Fibroblast of upper back skin (primary cell): ENCODE measurements at places on chromosomes 7 and 10.
A peak's percentile ranks its signal among the peaks of the same experiment; 100 is the strongest.

DNA sequence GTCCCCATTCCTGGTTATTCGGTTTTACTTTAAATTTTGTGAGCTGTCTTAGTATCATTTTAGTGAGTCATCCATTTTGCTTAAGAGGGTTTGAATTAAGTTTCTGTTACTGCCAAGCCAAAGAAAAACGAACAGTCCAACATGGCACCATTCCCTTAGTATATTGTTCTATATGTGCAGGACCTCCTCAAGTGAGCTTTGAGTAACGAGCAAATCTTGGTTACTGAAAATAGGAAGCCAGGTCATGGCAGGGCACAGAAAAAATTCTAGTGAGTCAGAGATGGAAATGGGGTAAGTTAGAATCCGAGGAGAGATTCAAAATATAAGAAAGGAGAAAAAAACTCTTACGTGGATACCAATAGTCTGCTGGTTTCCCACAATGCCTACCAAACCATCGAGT lies 292.9 kb downstream of the BAMBI start:
- peak; percentile 34 for DNase-seq

DNA sequence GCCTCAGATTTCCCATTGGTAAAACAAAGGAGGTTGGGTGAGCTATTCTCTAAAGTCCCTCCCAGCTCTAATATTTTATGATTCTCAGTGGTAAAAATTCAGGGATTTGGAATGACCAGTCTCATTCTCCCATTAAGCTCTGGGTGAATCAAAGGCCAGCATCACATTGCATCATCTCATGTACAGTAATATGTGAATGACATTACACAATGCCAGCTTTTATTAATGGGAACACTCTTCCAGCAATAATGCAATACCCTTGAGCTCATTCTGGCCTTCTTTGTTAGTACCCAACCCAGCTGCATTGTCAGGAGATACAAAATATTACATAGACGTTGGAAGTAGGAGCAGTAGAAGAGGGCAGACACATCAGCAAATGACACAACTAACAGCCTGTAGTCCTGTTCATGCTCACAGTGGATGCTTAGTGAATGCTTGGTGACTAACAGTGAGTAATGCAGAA lies 100.0 kb upstream of the EGR2 start:
- peak; percentile 90 for DNase-seq

GRCh38 chr7:197413-198335 lies 5.3 kb downstream of the FAM20C start:
- DNase-seq, result no peak

- DNase-seq, result peak; percentile 74
Measured at GRCh38 chr7:668139-668931, 58.2 kb upstream of the DNAAF5 start.

- no peak for DNase-seq
Measured at GRCh38 chr7:38312821-38313220, 39.4 kb upstream of the TARP start.

DNA sequence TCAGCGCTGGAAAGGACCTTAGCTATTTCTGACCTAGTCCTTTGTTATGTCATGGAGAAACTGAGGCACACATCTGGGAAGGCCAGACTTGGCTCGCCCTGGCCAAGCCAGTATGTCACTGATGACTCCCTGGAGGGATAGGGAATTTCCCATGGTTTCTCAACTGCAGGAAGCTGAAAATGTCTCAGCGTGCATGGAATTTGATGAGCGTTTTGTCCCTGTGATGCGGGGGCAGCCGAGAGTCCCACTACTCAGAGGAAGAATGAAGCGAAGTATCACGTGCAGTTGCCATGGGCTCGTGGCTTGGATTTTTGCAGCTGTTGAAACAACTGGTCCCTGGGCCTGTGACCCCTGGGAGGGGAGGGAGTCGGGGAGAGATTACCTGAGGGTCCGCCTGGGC lies 44.8 kb downstream of the CLIP2 start:
- peak; percentile 67 for DNase-seq

DNA sequence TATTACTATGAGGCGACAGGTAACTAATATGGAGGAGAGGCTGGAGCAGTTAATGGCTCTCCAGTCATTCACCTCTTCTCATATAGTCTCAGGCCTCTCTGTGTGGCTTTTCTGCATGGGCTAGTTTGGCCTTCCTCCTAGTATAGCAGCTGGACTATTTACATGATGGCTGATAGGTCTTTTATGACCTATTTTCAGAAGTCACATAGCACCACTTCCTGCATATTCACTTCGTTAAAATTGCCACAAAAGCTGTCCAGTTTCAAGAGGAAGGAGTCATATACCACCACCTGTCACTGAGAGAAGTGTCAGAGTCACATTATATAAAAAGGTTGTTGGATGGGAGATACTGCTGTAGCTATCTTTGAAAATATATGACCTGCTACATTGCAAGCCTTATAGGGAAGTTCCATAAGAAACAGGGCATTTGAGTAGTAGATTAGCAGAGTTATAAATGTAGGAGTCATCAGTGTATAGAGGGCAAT lies 8.0 kb upstream of the DMTF1 start:
- no peak for DNase-seq

DNA sequence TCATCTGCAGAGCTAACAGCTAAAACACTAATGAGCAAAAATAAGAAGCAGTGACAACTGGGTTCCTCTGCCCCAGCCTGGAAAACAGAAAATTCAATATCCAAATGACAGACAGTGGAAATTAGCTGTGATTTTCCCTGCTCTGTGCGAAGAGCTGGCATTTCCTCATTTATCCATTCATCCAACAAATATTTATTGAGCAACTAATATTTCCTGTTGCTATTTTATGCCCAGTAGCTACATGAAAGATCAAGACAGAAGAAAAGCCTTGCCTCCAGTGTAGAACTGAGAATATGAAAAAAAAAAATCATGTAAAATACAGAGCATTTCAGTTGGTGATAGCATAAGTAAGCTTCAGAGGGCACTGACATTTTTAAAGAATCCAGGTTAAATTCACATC lies 140.9 kb downstream of the ABCA13 start:
- DNase-seq, result no peak

DNA sequence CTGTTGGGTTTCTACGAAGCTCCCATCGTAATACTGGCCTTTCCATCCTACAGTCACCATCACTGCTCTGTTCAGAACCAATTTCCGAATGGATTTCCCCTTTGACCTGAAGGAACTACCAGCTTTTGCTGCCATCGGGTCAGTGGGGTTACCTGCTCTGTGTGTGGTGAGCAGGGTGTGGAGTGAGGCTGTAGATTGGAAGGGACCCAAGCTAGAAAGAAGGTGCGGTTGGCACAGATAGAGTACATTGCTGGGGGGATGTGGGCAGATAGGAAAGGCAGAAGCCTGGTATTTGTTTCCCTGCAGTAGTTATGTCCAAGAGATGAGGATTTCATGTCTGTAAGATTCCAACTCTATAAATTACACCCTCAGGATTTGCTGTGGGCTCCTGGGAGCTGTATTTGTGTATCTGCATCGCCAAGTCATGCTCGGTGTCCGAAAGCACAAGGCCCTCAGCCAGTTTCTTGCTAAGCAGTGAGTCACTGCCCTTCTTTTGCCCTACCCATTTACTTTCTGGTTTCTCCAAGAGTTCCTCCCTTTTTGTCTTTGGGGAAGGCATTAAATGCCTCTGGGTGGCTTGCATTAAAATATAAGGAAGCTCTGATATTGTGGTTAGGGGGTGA lies 15.4 kb downstream of the CLCN1 start:
- peak; percentile 84 for DNase-seq

GRCh38 chr7:7176406-7177043 lies 5.8 kb upstream of the C1GALT1 start:
- DNase-seq, result peak; percentile 84

- DNase-seq, result peak; percentile 84
Measured at GRCh38 chr10:21317902-21318301, 207.6 kb downstream of the SKIDA1 start.

- DNase-seq, result no peak
Measured at GRCh38 chr10:77906951-77907421, 19.6 kb downstream of the DLG5 start.

GRCh38 chr10:3813986-3814837 lies 29.2 kb upstream of the KLF6 start:
- DNase-seq, result peak; percentile 70

- peak; percentile 92 for DNase-seq
Measured at GRCh38 chr7:3922175-3922635, 621.2 kb downstream of the SDK1 start.

- DNase-seq, result peak; percentile 48
Measured at GRCh38 chr7:111855842-111856227, 293.5 kb upstream of the IMMP2L start.

DNA sequence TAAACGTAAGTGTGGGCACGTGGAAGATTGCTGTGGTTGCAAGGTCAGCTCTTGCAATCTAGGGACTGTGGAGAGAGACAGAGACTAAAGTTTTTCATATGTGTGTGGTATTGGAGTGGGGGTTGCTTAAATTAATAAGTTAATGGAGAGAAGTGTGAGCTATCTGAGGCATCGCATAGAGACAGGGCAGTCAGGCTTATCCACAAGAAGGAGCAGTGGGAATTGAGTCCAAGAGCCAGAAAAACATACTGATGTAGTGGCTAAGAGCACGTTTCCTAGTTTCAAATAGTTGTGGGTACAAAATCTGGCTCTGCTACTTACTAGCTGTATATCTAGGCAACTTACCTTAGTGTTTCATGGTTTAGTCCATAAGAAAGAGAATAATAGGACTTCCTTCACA lies 65.8 kb downstream of the SORCS3 start:
- DNase-seq, result no peak

DNA sequence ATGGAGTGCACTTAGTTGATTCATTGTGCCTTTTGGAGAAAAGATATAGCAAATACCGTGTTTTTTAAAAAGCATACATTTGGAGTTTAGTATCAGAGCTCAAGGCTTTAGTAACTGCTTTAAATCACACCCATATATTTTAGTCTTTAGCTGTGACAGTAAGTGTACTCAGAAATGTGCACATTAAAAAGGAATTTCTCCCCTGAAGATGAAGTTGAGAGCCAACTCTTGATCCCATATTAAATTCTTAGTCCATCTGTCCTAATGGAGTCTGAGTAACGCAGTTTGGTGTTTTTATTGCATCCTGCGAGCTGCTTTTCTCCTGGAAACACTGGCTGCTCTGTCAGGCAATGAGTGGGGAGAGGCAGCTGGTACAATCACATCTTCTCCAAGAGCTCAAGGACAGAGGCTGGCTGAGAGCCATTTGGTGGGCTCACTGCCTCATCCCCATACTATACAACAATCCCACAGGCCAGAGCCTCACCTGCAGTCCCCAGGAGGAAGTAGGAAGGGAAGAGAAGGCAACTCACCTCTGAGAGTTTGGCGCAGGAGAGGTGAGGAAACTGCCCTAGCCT lies 473.6 kb upstream of the C7orf33 start:
- no peak for DNase-seq

GRCh38 chr10:87613751-87614150 lies 45.9 kb upstream of the PAPSS2 start:
- peak; percentile 37 for DNase-seq

DNA sequence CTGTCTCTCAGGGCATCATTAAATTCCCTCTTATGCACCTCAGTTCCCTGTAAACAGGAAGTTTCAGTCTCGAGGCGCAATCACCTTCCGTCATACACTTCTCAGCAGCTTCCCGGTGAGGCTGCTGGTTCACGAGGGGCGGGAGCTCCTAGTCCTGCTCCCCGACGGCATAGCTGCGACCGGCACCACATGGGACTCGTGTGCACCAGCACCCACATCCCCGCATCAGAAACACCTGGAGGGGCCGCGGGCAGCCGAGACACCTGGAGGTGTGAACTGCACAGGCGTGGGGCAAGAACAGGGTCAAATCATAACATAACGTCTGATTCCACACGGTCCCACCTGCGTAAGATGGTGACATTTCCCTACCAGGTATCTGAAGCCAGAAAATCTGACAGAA lies 52.7 kb downstream of the DIP2C start:
- no peak for DNase-seq

DNA sequence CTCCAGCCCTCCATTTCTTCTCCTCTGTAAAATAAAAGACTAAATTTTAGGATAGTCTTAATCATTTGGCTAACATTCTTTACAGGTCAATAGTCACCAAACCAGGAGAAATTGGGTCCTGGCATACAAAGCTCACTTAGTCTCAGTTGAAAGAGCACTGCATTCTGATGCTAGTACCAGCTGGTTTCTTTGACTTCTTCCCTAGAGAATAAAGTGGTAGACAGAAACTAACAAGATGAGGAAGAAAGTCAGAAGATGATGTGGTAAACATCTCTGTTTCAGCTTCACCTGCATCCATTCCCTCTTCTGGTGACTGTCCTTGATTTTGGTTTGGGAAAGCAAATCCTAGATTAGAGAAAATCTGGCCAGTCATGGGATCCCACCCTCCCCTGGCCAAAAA lies 37.2 kb downstream of the NKX2-3 start:
- DNase-seq, result no peak
